Stimulated activated CD4-positive, alpha-beta T cell treated with anti-CD3 and anti-CD28 coated beads, Interleukin-12 subunit alpha, Interleukin-12 subunit beta, amount 100 ng/mL, for 24 hours (primary cell): ENCODE measurements at places on chromosomes 6 and 20.

GRCh38 chr20:54200487-54201267 lies 7.2 kb upstream of the PFDN4 start:
- DNase-seq: no peak

DNA sequence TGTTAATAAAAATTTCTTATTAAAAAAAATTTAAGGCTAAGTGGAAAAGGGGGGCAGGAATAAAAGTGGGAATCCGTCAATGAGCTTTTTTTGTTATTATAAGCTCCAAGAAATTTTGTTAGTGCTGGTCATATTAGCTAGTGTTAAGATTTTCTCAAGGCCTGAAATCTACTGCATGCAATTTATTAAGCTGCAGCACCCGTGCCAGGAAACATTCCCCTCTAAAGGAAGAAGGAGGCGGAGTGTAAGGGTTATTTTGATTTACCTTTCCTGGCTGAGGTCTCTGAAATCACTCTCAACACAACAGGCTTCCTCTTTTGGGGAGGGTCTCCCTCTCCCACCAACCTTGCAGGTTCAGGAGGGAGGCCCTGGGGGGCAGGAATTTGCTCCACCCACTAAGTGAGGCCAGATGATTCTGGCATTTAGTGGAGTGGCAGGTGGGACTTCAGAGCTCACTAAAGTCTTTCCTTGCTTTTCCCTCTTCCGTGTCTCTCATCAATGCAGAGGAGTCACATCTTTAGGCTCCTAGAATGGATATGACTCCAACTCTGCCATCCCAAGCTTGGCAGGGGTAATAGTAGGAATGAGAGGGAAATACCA lies 168.8 kb downstream of the BCAS1 start:
- no peak for DNase-seq

GRCh38 chr6:135904666-135905065 lies 53.2 kb downstream of the PDE7B start:
- no peak for DNase-seq

DNA sequence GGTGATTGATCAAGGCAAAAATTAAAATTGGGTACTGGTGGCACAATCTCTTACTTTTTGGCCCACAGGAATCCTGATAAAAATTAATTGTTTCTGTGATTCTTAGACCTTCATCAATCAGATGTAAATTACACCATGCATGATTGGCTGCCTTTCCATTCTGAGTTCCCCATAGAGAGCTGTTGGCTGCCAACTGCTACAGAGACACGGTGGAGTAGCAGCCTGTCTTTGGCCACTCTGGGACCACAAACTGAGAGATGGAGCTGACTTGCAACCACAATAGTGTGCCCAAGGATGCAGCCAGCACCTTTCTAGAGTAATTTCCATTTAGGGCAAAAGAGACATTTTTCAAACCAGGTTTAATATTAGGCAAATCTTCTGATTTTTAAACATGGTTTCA lies 274.3 kb upstream of the MMS22L start:
- DNase-seq: no peak

- no peak for DNase-seq
Observed at GRCh38 chr6:131269565-131270391, 134.5 kb downstream of the AKAP7 start.

DNA sequence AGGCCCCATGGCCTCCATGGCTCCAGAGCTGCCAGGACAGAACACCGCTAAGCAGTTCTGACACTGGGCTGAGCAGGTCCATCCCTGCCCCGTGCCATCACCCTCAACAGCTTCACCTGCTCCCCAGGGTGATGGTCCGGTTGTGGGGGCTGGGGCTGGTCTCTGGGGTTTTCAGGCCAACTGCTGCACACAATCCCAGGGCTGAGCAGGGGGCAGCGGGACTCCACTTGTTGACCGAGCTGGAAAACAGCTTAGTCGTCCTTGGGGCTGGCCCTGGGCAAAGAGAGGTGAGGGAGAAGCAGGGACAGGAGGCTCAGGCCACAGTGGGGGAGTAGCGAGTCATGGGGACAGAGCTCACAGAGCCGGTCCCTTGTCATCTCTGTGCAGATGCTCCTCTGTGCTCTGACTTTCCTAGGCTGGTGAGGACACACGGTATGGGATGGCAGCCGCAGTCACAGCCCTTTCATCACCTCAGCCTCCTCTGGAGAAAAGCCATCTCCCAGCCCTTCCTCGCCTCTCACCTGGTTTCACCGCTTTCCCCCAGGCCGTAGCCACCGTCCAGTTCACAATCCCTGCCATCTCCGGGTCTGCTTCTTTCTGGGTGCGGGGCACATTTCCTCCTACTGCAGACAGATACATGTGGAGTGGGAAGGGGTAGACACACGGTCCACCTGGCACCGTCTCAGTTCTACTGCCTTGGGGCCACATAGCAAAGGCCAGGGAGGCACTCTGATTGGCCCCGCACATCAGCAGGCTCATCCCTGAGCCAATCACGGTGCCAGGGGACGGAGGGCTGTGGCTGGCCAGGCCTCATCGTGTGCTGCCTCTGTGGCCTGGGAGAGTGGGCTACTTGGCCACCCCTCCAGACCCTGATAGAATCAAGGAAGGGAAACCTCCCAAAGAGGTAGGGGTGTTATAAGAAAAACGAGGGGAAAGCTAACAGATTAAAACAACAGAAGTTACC lies 19.1 kb downstream of the MDFI start:
- DNase-seq: no peak

DNA sequence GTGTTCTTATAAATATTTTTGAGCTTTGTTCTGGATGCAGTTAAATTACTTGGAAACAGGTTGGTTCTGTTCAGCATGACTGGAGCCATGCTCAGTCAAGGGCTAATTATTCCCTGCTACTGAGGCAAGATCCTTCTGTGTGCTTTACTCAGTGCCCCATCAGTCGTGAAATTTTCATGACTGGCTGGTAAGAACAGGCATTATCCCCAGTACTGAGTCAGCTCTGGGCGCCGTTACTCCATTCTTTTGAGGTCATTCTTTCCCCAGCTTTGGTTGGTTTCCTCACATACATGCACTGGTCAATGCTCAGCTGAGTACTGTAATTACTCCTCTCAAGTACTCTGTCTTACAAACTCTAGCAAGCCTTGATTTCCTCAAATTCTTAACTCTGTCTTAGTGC lies 71.3 kb downstream of the CDKAL1 start:
- DNase-seq: no peak

DNA sequence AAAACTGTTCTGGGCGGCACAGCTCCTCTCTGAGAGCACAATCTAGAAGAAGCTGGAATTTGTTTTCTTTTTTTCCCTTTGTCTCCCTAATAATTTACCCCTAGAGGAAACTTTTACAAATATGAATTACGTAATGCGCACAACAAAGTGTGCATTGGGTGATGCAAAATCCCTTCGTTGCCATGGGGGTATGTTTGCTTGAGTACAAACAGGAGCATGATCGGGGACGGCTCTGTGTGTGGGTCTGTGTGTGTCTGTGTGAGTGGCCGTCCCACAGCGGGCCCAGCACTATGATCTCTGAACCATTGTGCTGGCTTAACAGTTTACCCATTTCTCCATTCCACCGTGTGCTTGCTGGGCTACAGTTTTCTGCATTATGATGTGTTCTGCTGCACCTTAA lies 278.2 kb downstream of the CDC5L start:
- no peak for DNase-seq

GRCh38 chr6:18501663-18502013 lies 114.5 kb downstream of the RNF144B start:
- DNase-seq: no peak

DNA sequence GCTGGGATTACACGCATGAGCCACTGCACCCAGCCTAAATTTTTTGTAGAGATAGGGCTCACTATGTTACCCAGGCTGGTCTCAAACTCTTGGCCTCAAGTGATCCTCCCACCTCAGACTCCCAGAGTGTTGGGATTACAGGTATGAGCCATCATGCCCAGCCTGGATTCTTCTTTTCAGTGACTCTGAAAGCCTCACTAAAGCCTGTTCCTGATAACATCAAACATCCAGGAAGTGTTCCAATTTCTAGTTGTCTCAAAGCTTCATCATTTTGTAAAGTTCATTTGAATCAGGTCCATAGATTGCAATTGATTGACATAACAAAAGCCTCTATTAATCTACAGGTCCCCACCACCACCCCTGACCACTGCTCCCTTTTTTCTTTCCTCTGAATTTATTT lies 29.2 kb upstream of the CHMP4B start:
- no peak for DNase-seq
